ENCODE measurements at places on chromosomes 4 and X.

- DNase-seq: no peak
Observed at GRCh38 chrX:119075270-119076025, 2.7 kb downstream of the CT47C1 start.

GRCh38 chr4:14602206-14602605, 400.1 kb upstream of the CPEB2 start:
- no peak for DNase-seq

DNA sequence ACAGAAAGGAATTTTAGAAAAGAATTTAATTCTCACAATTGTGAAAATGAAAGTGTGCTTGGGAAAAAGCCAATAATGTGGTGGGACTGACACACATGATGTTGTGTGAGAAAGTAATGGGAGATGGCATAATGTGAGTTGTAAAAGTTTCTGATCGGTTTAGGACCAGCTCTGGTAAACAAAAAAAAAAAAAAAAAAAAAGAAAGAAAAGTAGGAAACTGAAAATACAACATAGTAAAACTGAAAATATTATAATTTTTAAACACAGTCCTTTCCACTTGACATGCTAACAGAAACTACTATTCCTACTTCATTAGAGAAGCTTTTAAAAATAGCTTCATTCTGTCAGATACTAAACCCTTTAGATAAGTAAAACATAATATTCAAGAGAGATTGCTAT, 28.2 kb downstream of the RAP1GDS1 start:
- peak; percentile 24 for DNase-seq

GRCh38 chr4:118346495-118346894, 6.3 kb downstream of the PRSS12 start:
- DNase-seq: no peak

DNA sequence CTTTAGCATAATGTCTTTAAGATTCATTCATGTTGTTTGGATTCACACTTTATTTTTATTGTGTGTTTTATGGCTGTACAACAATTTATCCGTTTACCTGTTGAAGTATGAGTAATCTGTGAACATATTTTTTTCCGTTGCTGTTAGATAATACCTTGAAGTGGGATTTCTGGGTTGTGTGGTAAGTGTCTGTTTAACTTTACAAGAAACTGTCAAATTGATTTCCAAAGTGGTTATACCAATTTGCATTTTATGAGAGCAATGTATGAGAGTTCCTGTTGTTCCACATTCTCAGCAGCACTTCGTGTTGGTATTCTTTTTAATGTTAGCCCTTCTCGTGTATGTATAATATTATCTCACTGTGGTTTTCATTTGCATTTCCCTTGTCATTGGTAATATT, 53.6 kb downstream of the USP53 start:
- DNase-seq: no peak

- DNase-seq: no peak
Observed at GRCh38 chrX:69074726-69075125, 90.5 kb downstream of the PJA1 start.

DNA sequence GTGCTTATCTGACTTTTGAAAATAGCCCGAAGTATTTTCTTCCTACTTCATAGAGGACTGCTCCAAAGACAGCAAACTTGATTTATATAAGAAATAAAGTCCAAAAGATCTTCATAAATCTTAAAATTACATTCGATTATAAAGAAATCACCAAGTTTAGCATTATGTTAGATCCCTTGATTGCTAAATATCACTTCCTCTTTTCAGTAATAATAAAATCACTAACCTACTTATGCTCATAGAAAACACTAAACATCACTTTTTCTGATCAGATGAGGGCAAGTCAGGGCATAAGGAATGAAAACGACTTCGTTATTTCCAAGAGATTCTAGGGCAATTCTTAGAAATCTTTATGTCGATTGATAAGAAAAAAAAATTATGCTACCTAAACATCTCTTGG, 32.0 kb downstream of the DYNLT3 start:
- DNase-seq: no peak

DNA sequence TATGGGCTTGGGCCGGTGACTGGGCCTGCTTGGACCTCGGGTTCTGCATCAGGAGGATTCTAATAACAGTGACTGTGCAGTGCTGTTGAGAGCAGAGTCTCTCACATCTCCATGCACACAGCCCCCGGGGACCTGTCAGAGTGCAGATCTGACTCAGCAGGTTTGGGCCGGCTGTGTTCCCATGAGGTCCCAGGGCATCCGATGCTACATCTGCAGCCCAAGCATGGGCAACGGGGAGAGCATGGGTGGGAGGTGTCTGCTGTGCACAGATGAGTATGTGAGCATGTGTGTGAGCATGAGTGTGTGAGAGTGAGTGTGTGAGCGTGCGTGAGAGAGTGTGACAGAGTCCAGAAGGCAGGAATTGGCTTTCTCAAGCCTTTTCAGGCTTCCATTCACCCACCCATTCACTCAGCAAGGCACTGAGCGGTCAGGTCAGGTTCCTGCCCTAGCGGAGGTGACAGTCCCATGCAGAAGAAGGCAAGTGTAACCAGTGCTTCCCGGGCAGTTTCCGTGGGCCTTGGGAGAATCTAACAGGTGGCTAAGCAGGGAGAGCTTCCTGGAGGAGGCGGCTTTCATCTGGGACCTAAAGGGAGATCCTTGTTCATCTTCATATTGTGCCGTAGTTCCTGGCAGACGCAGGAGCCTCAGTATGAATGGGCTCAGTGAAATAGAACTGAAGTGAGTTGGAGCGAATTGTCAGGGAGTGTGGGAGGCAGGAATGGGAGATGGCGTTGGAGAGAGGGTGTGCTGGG, 62.6 kb downstream of the SORCS2 start:
- DNase-seq: peak; percentile 36

DNA sequence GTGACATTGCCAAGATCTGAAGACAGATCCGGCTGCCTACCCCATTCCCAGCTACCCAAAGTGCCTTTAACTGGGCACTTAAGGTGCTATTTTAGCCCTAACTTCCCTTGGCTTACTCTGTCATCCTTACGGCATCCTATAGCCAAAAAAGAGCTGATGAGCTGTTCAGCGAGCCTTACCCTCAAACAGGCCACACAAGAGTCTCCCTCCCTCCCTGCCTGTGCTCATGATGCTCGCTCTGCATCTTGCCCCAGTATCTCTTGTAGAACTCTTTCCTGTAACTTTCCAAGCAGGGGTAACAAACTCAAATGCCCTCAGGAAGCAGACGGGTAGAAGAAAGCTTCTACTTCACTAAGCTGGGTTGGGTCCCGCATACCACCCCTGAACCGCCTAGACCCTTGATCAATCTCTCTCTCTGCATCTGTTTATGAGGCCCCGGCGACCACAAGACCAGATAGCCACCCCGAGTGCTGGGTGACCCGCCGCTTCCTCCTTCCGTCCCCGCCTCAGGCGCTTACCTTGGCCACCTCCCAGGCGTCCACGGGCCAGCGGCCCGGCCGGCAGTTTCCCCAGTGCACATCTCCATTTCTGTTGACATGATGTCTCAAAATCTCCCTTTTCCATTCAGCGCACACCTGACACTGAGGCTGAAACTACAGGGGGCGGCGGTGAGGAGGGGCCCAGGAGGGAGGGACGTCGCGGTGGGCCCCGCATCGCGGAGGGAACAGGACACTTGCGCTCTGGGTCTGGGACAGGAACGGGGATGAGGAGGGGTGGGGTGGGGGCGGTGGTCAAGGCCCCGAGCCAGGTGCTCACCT, 663 bp downstream of the CXorf38 start:
- peak; percentile 14 for DNase-seq

DNA sequence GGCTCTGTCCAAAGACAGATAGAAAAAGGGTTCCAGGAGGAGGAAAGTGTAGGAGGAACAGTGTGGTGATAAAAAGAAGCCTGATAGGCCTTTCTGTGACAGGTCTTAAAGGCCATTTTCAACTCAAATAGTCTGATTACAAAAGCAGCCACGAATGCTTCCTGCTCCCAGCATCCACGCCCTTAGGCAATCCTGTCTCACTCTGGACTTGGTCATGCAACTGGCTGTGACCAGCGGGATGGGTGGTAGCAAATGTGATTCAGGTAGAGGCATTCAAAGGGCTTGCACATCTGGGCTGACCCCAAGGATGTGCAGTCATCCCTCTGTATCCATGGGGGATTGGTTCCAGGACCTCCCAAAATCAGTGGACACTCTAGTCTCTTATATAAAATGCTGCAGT, 14.4 kb upstream of the SEPSECS start:
- DNase-seq: no peak

DNA sequence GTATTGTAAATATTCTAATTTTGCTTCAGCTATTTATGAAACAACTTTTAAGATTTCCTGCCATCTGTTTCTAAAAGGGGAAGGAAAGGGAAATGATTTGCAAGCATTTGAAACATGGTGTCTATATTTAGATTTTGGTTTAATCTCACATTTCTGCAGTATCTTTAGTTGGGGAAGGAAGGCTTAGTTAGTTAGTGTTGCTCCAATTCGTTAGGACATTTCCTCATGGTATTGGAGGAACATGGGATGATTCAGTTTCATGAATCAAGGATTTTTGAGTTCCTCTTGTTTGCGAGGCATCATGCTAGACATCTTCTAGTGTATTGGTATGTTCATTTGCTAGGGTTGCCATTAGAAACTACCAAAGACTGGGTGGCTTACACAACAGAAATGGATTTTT, 20.5 kb upstream of the TMEM192 start:
- no peak for DNase-seq

DNA sequence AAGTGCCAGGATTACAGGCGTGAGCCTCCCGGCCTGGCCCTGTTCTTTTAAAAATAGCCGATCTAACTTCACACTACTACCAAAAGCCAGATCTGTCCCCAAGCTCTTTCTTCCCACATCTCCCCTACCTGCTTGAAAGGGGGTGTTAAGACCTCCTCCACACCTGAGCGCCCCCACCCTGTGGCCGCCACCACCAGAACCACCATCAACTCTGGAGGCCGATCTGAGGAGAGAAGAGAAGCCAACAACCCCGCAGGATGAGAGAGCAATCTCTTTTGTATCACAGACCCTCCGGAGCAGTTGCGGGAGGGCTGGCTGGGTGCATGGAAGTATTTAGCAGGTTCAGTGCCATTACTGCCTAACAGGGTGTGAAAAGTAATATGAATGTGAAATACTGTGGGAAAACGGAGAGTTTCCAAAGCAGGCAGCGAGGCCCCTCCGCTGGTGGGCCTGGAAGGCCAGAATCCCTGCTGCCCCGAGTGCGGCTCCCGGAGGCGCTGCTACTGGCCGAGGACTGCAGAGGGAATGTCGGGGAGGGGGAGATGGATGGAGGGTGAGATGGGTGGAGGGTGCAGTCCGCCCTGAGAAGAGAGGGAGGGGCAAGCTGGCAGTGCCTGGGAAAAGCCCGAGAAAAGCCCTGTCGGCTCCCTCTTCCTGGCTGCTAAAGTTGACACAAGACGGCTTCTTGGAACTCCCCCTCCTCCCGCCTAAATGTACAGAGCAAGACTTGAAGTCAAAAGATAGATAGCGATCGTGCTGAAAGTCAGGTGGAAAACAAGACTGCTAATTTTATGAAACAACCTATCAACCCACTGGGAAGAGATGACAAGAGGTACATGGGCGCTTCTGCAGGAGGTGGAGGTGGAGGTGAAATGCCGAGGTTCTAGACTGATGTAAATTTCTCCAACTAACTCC, 22.3 kb downstream of the HAND2 start:
- no peak for DNase-seq

GRCh38 chr4:13541720-13542576, 2.4 kb downstream of the NKX3-2 start:
- DNase-seq: no peak

GRCh38 chrX:46978341-46979291, 66.4 kb downstream of the JADE3 start:
- DNase-seq: peak; percentile 56

GRCh38 chrX:63719633-63720032, 65.4 kb downstream of the ARHGEF9 start:
- DNase-seq: no peak

- DNase-seq: peak; percentile 89
Observed at GRCh38 chr4:38150766-38151165, 190.6 kb downstream of the PTTG2 start.

GRCh38 chr4:184448821-184449220, 25.5 kb downstream of the IRF2 start:
- peak; percentile 31 for DNase-seq
